ENCODE measurements at places on chromosomes 6 and 20.

DNA sequence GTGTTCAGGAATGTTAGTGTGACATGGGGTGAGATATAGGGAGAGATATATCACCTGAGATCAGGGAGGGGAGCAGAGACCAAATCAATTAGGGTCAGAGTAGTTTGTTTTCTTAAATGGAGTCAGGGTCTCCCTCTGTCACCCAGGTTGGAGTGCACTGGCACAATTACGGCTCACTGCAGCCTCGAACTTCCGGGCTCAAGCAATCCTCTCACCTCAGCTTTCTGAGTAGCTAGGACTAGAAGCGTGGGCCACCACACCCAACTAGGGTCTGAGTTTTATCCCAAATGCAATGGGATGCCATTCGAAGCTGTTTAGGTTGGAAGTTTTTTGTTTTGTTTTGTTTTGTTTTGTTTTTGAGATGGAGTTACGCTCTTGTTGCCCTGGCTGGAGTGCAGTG lies 3.1 kb upstream of the NCOA3 start:
- DNase-seq = no peak

GRCh38 chr6:47235964-47236760 lies 73.5 kb downstream of the TNFRSF21 start:
- DNase-seq = no peak

GRCh38 chr6:88426005-88426404 lies 259.9 kb upstream of the CNR1 start:
- no peak for DNase-seq

- no peak for DNase-seq
Measured at GRCh38 chr6:156639009-156639721, 138.0 kb upstream of the ARID1B start.

GRCh38 chr6:167709196-167709595 lies 117.5 kb upstream of the AFDN start:
- no peak for DNase-seq

DNA sequence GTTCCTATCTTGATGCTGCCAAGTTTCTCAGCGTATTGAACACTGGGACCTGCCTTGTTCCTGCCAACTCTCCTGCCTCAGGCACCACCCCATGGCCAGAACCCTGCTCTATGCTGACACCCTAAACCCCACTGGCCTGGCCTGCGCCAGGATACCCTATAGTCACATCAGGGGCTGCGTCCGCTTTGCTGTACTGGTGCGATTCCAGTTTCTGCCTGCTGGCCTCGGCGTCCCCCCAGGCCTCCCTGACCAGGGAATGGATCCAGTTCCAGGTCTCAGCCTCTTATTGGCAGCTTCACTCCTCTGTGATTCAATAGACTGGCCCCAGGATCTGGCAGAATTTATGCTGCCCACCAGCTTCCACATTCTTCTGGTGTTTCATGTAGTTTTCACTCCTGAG lies 55.0 kb downstream of the GPR6 start:
- no peak for DNase-seq

DNA sequence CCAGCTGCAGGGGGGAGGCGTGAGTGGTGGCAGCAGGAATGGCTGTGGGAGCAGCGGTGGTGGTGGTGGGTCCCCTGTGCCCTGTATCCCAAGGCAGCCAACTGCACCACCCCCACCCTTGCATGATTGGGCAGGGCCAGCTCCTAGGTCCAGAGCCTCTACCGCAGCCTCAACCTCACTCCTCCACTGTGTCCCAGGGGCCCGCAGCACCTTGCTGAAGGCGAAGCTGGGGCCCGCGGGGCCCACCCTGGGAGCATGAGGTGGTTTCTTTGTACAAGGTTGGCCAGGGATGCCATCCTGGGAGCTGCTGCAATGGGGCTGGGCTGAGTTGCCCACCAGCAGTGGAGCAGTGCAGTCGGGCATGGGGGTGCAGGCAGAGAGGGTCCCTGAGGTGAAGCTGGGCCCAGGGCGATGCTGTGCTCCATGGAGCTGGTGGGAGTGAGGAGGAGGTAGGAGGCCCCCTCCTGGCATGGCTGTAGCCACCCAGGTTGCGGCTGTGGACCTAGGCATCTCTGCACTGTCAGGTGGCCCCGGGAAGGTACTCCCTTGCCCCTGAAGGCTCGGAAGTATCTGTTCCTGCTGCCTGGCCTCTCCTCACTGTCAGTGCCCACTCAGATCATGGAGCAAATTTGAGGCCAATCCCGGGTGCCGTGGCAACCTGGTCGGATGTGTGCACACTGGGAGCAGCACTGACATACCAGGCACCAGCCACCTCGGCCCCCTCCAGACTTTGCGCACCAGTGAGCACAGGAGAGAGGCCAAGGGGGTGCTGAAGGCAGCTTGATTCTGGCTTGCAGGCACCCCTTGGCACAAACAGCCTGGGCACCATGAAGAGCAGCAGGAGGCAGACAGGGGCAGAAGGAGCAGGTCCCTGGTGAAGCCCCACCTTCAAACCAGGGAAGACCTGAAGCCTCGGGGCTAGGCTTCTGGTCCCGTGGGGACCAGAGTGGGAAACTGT lies 60.2 kb upstream of the L3MBTL3 start:
- no peak for DNase-seq

- DNase-seq = no peak
Measured at GRCh38 chr6:132643547-132643946, 15.4 kb downstream of the TAAR1 start.

DNA sequence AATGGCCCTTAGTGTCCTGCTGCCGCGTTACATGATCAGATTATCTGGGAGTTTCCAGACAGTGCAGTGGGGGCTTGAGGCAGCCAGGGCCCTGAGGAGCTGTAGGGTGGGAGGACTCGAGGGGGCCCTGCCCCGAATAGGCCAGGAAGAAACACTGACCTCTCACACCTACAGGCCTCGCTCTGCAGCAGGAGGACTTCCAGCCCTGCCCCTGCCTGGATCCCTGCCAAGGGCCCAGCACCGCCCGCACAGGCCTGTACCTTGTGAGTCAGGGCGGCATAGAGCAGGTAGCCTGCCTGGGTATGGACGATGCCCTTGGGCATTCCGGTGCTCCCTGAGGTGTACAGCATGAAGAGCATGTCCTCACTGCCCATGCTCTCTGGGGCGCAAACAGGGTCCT lies 30.1 kb upstream of the APMAP start:
- DNase-seq = no peak

GRCh38 chr6:7238900-7239589 lies 74.0 kb downstream of the SSR1 start:
- DNase-seq = peak; percentile 75

DNA sequence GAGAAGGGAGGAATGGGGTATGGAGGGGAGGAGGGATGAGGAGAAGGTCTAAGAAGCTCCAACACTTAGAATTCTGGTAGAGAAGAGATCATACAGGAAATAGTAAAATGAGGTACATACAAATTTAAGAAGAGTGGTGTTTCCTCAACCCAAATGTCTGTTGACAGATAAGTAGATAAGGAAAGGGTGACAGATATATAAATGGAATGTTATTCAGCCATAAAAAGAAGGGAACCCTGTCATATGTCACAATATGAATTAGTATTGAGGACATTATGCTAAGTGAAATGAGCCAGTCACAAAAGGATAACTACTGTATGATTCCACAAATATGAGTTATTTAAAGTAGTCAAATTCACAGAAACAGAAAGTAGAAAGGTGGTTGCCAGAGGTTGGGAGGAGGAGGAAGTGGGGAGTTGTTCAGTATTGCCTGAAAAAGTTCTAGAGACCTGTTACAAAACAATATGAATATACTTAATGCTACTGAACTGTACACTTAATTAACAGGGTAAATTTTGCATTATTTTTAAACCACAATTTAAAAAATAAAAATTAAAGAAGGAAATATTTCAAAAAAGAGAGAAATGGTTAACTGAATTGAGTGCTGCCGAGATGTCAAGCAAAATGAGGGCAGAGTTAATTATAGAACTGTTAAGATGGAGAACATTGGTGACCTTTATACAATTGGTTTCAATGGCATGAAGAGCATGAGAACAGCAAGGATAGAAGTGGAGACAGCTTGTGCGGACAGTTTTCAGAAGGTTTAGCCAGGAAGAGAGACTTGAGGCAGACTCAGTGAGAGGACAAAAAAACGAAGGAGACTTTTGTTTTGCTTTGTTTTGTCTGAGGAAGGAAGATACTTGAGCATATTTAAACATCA lies 47.6 kb upstream of the ADGRF4 start:
- no peak for DNase-seq

Data from stimulated activated CD4-positive, alpha-beta T cell treated with anti-CD3 and anti-CD28 coated beads, Interleukin-2, amount 100 ng/mL, for 48 hours (primary cell).